ENCODE measurements at places on chromosomes 7 and 10. TPM values are rescaled to one million over a fixed set of nuclear protein-coding genes. Genes with fewer than 3 reads are reported as not detected.

The SEPTIN7 gene
- 220 TPM for total RNA-seq

The NOS3 gene
- 0.14 TPM for total RNA-seq

The CPA2 gene
- total RNA-seq, result not detected

The ICA1 gene
- total RNA-seq, result 10.6 TPM

The OR2A42 gene
- not detected for total RNA-seq

The HOXA10 gene
- total RNA-seq, result not detected
